Kasumi-1 (cell line): ENCODE measurements at places on chromosomes 1 and 21.

- no peak for DNase-seq
Observed at GRCh38 chr1:88333086-88333695, 350.9 kb upstream of the PKN2 start.

DNA sequence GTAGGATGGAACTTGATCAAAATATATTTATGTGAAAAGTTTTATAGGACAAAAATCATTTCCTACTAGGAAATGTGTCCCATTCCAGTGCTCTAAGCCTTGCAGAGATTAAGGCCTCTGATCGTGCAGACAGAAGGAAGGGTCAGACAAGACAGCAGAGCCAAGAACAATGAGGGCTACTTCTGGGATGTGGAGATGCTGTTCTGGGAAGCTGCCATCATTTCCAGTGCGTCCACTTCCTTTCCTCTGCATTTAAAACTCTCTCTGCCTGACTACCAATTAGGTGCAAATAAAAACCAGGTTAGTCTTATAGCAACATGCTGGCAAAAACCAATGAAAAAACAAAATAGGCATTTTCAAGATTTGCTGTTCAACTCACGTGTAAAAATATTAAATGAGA is 36.1 kb downstream of the BEND5 start:
- no peak for DNase-seq

DNA sequence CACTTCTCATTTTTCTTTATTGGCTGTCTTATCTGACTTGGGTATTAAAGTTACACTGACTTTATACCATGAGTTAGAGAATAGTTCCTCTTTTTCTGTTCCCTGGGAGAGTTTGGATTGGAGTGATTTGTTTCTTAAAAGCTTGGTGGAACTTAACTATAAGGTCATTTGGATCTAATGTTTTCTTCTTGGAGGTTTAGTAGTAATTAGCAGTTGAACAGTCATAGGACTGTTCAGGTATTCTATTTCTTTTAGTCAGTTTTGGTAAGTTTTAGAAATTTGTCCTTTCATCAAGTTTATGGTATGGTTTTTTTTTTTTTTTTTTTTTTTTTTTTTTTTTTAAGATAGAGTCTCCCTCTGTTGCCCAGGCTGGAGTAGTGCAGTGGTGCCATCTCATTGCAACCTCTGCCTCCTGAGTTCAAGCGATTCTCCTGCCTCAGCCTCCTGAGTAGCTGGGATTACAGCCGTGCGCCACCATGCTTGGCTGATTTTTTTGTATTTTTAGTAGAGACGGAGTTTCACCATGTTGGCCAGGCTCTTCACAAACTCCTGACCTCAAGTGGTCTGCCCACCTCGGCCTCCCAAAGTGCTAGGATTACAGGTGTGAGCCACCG is 6.3 kb downstream of the TTC3 start:
- DNase-seq, result peak; percentile 58

- no peak for DNase-seq
Observed at GRCh38 chr1:160953030-160953429, 1.6 kb downstream of the ITLN2 start.

DNA sequence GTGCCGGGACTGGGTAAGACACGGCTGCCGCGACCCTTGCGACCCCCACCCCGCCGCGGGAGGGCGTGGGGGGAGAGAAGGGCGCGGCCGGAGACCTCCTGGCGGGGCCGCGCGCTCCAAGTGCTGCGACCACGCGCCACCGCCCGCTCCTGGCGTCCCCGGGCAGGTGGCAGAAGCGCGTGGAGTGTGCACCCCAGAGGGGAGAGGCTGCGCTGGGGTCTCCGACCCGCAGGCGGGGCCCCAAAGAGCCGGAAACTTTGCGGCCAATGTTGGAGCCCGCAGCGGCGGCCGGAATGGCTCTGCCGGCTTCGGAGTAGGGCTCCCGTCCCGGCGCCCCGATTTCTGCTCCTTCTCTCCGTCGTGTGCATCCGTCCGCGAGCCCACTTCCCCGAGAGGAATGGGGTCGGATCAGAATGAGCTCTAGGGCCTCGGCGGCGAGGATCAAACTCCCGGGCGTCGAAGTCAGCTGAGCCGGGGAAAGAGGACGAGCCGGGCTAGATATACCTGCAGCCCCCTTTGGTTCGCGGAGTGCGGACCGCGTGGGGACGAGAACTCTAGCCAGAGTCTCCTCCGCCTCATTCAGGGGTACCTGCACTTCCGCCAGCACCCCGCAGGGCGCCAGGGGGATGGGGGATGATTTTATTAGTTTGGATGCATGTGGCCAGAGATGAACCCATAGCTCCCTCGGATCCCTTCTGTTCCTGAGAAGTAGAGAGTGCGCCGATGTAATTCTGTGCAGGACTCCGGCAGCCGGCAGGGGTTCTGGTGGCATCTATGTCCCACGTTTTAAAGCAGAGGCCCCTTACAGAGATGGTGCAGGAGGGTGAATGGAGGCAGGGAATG is 751 bp downstream of the STUM start:
- DNase-seq, result no peak

GRCh38 chr1:17633654-17634053 is 94.2 kb downstream of the ARHGEF10L start:
- DNase-seq, result no peak

DNA sequence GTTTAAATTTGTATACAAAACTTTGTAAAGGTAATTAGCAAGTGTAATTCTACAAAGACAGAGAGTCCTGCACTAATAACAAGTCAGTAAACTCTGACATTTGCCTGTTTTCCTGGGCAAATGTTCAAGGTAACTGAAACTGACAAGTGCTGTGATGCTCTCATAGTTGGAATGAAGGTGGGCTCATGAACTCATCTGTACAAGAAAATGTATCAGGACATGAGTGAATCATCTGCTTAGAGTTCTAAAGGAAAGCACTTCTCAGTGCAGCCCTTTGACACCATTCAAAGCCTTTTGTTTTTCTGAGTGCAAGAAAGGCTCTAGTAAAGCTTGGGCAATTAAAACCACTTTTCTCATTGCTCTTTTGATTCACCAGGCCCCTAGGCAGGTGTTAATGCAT is 91.5 kb downstream of the UROD start:
- no peak for DNase-seq

DNA sequence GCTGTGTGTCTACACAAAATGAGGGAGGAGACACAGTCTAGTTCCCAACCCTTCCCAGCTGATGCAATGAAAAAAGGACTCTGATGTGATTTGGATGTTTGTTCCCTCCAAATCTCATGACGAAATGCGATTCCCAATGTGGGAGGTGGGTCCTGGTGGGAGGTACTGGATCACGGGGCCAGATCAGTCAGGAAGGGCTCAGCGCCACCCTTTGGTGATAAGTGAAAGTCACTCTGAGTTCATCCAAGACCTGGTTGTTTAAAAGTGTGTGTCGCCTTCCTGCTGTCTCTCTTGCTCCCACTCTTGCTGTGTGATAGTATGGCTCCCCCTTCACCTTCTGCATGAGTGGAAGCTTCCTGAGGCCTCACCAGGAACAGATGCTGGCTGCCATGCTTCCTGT is 63.2 kb downstream of the GNG4 start:
- no peak for DNase-seq

DNA sequence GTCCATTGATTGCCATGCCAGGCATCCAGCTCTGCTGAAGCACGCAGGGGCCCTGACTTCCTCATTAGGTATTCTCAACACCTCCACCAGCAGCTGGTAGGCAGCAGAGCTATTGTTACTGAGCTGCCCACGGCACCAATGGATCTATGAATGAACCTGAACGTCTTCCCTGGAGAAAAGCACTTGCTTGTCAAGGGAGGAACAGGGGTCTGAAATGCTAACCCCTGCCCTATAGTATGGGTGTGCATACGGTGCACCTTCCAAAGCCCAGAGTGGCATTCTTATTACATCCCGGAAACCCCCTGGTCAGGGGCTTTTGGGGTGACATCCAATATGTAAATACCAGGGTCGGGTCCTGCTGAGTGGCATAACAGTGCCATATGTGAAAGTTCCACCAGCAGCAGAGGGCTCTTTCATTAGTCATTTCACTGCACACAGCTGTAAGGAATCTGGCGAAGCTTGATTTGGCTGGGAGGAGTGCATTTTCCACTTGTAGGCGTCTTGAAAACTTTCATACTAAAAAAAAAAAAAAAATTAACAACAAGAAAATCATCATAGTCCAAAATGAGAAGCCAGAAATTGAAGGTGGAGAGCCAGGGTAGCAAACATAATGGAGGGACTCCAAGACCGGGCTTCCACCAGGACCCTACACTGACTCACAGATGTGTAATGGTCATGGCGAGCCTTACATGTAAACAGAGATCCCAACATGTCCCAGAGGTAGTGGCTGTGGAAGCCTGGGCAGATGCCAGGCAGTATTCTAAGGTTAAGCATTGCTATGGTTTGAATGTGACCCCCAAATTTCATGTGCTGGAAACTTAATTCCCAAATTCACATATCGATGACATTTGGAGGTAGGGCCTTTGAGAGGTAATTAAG is 58.8 kb upstream of the PRDX6 start:
- DNase-seq, result no peak

DNA sequence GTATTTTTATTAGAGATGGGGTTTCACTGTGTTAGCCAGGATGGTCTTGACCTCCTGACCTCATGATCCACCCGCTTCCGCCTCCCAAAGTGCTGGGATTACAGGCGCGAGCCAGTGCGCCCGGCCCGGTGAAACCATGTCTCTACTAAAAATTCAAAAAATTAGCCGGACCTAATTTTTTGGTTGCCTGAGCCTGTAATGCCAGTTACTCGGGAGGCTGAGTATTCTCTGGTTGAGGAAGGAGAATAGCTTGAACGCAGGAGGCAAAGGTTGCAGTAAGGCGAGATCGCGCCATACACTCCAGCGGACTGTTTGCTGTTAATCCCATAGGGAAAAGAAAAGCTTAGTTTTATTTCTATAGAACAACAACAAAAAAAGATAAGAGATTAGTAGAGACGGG is 29.9 kb upstream of the HJV start:
- DNase-seq, result no peak

DNA sequence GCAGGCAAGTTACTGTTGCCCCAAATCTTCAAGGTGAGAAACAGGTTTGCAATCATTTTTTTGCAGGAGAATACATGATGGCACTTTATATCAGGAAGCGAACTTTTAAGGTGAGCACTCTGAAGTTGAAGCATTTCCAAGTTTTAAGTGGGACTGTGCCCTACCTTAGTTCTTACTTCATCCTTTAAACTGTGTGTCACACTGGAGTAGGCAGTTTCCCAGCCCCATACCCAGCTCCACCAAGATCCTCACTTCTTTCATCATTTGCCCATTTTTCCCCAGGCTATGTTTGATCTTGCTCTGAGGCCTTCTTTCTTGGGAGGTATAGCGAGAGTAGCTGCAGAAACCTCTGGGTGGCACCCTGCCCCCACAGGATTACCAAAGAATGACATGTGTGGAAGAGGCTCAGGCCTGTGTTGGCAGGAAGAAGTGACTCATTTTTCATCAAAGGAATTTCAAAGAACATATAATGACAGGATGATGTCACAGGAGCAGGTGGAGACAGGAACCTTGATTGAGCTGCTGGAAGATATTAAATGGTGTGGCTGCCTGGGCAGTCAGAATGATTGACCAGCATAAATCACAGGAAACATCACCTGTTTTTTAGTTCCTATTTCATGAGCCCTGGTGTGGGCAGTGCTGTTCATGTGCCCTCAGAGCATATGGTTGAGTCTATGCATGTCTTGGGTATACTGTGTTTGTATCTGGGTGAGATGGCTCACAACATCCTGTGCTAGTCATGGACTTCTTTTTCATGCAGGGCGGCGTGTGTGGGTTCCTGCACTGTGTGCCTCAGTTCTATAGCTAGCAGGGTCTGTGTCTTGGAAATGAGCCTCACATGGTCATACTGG is 20.8 kb upstream of the MACF1 start:
- DNase-seq, result peak; percentile 86

DNA sequence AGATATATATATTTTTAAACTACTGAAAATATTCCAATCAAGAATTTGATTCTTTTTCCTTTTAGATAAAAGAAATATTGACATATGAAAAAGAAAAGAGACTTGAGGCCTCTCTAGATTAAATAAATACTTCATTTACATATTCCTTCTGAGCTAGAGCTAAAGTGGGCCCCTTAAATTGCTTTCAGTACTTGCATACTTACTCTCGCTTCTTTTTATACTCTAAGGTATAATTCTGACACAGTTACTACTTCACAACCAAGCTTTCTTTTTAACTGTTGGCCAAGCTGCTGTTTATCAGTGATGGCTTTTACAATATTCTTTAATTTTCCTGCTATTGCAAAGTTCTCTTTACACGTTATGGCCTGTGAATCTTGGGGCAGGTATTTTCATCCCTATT is 24.6 kb downstream of the EXTL2 start:
- no peak for DNase-seq

DNA sequence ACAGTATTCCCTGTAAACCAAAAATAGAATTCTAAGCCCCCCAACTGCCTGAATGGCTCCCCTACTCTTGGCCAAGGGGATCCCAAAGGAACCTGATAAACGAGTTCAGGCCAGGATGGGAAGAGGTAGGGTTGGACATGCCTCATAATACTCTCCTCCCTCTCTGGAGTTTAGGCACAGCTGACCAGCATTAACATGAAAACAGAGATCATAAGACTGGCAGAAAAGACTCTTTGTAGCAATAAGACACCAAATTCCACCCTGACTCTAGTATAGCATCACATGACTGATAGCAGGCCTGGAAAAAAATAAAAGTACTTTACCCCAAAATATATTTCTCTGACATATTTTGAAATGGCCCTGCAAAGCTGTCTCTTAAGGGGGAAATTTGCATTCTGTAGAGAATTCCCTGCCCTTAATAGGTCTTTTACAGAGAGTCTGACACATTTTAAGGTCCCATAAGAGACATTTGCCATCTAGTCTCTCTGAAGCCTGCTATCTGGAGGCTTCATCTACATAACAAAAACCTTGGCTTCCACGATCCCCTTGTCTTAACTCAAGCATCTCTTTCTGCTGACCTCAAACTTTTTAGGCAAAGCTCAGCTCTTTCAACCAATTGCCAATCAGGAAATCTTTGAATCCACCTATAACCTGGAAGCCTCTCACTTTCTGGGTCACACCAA is 55.9 kb downstream of the SIK1 start:
- no peak for DNase-seq

DNA sequence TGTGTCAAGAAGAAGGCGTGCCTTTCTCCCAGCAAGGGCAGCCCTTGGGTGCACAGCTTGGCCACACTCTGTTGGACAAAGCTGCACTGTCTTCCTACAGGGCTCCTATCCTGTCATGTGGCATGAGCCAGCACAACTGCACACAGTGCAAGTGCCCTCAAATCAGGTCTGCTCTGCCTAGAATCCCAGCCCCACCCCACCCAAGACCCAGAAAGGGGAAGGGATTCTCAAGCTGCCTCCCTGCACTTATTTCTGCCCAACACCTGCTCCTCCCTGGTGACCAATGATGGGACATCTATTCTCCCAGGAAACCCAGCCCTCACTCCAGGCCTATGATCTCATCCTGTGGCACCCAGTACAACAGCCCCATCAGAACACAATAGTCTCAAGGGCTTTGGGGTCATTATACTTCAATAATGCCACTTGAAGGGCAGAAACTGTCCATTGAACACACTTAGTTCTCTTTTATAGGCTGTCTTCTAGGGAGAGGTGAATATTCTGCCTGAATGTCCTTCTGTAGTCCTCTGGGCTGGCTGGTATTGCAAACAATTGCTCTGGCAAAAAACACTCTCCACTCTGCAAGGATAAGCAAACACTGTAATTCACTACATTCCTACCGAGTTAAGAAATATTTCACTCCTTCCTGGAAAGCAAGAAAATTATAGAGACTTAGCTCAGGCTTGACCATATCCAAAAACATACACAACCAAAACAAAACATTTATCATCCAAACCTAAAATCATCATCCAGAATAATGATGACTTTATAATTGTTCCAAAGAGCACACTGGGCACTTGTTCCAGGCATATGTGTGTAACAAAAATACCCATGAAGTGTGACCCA is 43.1 kb upstream of the IGSF3 start:
- DNase-seq, result no peak
